ENCODE measurements at places on chromosomes 7 and 10.

GRCh38 chr10:30701451-30702173 is 72.1 kb upstream of the LYZL2 start:
- peak; percentile 70 for DNase-seq

GRCh38 chr10:103765981-103766380 is 89.4 kb downstream of the SH3PXD2A start:
- DNase-seq = peak; percentile 79

DNA sequence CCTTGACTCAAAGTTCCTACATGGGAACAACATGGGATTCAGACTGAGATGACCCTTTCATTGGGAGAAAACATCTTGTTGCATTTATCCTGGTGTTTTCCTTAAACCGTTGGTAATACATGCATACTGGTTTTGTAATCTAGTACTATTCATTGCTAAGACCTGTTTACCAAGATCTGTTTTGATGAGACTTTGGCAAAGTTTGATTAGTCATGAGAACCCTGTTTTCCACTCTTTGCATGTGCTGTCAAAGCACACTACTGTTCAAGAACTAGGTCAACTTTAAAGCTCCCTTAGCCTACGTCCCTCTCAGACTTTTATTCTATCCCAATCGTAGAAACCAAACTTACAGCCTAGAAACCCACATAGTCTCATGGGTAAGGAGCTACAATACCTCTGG is 650.9 kb downstream of the GATA3 start:
- no peak for DNase-seq

DNA sequence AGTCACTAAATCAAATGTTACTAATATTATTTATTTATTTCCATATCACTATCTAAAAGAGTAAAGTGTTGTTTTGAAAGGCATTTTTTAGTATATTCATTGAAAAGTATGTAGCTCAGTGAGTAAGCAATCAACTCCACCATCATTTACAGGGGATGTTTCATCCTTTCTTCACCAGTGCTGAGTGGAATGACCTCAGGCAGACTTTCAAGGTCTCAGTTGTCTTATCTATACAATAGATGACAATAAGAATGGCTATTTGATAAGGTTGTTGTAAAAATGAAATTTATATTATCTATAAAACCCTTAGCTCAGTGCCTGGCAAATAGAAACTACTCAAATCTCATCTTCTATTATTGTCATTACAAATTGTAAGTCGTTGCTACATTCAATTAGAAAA is 204.3 kb upstream of the CSTF2T start:
- no peak for DNase-seq

- DNase-seq = no peak
Observed at GRCh38 chr10:53894145-53894544, 906.9 kb downstream of the PCDH15 start.

GRCh38 chr7:108455998-108456677 is at the start of gene NRCAM:
Gene NRCAM (minus strand): TSS chr7:108456436. CDS start chr7:108240064, 216,372 bp downstream.
- no peak for DNase-seq

GRCh38 chr7:95190515-95190914 is 133.8 kb downstream of the PON1 start:
- DNase-seq = no peak

DNA sequence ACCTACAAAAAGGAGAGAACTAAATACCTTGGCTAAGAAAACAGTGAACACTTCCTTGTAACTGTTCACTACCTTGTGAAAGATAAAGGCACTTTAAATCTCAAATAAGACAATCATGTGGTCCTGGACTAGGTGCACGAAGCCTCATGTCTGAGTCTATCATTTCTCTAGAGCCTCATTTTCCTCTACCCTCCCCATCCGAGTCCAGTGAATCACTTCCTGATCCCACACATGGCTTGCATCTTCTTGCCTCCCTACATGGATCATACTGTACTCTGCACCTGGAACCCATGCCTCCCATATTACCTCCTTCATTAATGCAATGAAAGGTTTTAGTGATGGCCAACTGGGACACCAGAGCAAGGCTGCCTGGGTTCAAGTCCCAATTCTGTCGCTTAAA is 34.5 kb downstream of the SNX10 start:
- no peak for DNase-seq

- no peak for DNase-seq
Observed at GRCh38 chr10:74255214-74255613, 104.2 kb downstream of the ADK start.

- DNase-seq = no peak
Observed at GRCh38 chr10:70540789-70541360, 61.7 kb downstream of the PRF1 start.
